ENCODE measurements at places on chromosomes 3 and 15.

DNA sequence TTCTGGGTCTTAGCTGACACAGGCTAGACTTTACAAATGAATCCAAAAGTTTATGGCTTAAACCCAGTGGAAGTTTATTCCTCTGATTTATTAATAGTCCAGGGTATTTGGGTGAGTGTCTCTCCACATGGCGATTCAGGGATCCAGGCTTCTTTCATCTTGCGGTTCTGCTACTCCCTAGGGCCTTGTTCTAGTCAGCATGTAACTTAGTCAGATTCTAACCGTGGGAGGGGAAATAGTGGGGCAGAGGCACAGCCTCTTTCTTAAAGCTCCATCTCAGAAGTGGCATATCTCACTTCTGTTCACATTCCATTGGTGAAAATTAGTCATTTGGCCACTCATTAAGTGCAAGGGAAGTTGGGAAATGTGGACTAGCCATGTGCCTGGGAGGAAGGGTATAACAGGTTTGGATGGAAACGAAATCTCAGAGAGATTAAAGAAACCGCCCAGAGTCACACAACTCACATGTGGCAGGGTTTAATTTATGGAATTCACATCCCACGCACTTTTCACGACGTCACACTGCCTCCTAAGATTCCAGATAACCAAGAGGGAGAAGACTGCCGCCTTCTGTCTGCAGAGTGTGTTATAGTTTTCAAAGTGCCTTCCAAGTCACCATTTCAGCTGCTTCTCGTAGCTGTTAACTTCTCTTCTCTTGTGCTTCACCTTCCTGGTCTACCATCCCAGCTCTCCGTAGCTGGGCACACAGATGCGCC, 11.4 kb upstream of the RASGRF1 start:
- DNase-seq = no peak

DNA sequence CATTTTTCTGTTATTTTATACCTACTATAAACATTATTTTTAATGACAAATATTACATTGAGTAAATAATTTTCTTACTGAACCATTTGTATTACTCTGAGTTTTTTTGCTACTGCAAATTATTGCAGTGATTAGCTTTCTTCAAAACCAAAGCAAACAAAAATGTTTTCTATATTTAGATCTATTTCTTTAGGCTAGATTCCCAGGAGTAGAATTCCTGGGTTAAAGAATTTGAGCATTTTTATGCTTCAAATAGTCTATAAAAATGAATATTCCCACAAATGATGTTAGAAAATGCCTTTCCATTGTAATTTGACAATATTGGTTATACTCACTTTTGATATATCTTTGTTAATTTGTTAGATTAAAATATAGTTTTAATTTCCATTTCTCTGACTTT, 76.8 kb downstream of the LEKR1 start:
- no peak for DNase-seq

DNA sequence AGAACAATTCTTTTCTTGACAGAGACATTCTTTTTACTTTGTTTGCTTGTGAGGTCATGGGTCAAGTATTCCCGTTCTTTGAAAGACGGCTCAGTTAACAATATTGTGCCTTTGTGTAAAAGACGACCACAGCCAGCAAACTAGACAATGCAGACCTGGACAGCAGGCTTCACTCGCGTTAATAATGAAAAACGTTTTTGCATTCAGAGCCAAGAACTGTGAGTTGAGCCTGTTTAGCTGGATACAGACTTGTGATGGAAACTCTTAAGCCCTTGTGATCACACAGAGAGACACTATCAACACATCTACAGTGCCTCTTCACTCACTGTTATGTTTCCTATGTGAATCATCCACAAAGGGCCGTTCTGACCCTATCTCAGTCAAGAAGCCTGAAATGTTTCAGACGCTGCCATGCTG, 37.3 kb upstream of the CMTM7 start:
- DNase-seq = no peak

DNA sequence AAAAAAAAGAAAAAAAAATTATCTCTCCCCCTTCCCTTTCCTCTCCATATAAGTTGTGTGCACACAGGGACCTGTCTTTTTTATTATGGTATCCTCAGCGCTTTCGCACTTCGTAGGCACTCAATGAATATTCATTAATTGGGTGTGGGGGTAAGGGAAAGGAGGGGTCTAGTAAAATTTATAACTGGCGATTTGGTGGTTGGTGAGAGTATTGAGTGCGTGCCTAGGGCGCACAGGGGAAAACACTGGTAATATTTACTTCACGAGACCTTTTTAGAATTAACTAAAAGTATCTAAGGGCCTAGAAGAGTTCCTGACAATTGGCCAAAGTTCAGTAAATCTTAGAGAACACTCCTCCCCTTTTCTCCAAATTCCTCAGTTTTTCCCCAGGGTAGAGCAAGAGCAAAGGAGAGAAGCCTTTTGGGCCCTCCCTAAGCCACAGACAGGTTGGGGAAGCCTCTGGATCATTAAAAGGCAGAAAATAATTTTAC, 25.7 kb downstream of the TYRO3 start:
- no peak for DNase-seq

Measured in stimulated activated CD8-positive, alpha-beta memory T cell treated with anti-CD3 and anti-CD28 coated beads, Interleukin-4, amount 100 ng/mL, for 1 hour (primary cell).